ENCODE measurements at places on chromosomes 5 and 9. TPM values are rescaled to one million over a fixed set of nuclear protein-coding genes. Genes with fewer than 3 reads are reported as not detected.

CCNI2 gene
- 0.07 TPM for total RNA-seq

MEGF10 gene
- not detected for total RNA-seq

NR5A1 gene
- 0.09 TPM for total RNA-seq

CDX1 gene
- not detected for total RNA-seq

SARDH gene
- total RNA-seq: 0.15 TPM

MARCOL gene
- not detected for total RNA-seq

ADAMTS16 gene
- total RNA-seq: 1.9 TPM

KIAA0825 gene
- total RNA-seq: 0.48 TPM

RNF183 gene
- not detected for total RNA-seq

GBGT1 gene
- 2.0 TPM for total RNA-seq

SLC12A2 gene
- 9.2 TPM for total RNA-seq

IL5 gene
- total RNA-seq: not detected

PLEKHG4B gene
- 1.3 TPM for total RNA-seq

GMCL2 gene
- total RNA-seq: not detected

SRA1 gene
- 41.5 TPM for total RNA-seq

TMED7 gene
- 52.4 TPM for total RNA-seq

SLC27A6 gene
- total RNA-seq: not detected

TLX3 gene
- not detected for total RNA-seq

HTR4 gene
- total RNA-seq: not detected

ENC1 gene
- total RNA-seq: 4.9 TPM

AGXT2 gene
- total RNA-seq: not detected

INSL4 gene
- total RNA-seq: 17.9 TPM

MYMK gene
- not detected for total RNA-seq

IRX4 gene
- total RNA-seq: 0.31 TPM

SAPCD2 gene
- total RNA-seq: 22.3 TPM

SLC27A4 gene
- 47.2 TPM for total RNA-seq

BHMT2 gene
- not detected for total RNA-seq

FBN2 gene
- 18.3 TPM for total RNA-seq

PCAT7 gene
- 0.74 TPM for total RNA-seq

HACD4 gene
- total RNA-seq: 0.96 TPM

PTPRD gene
- total RNA-seq: 0.20 TPM

KYAT1 gene
- total RNA-seq: 13.5 TPM

TMEM252 gene
- total RNA-seq: not detected

BAAT gene
- total RNA-seq: 0.32 TPM

PHAX gene
- 70.0 TPM for total RNA-seq

GABRA1 gene
- total RNA-seq: not detected

ANGPTL2 gene
- not detected for total RNA-seq

NRARP gene
- 2.5 TPM for total RNA-seq

FBP1 gene
- not detected for total RNA-seq

SLC46A2 gene
- total RNA-seq: not detected

KIF12 gene
- 2.0 TPM for total RNA-seq

PCDHA4 gene
- 1.1 TPM for total RNA-seq

ADCY2 gene
- not detected for total RNA-seq

PIP5K1B gene
- not detected for total RNA-seq

IL9 gene
- total RNA-seq: not detected

SMIM33 gene
- not detected for total RNA-seq

SSNA1 gene
- total RNA-seq: 143 TPM

RGMB gene
- total RNA-seq: 6.0 TPM

RICTOR gene
- 13.4 TPM for total RNA-seq

GRIN3A gene
- not detected for total RNA-seq

FOXD4 gene
- 0.23 TPM for total RNA-seq

COX7C gene
- 642 TPM for total RNA-seq

GARNL3 gene
- total RNA-seq: 2.4 TPM

SHB gene
- 40.8 TPM for total RNA-seq

TMEM174 gene
- not detected for total RNA-seq

FRRS1L gene
- total RNA-seq: 0.15 TPM

IRX2 gene
- total RNA-seq: 1.7 TPM

CD14 gene
- 4.3 TPM for total RNA-seq

All from A549 treated with Hydrocortisone at 1 μM for 4 hours (cell line).